ENCODE measurements at places on chromosomes 12 and 14. TPM values are rescaled to one million over a fixed set of nuclear protein-coding genes. Genes with fewer than 3 reads are reported as not detected.

Gene TAS2R46
- 3.2 TPM for total RNA-seq

- no peaks in the 10 kb centered on the region for H3K36me3 ChIP-seq
- no peak for DNase-seq
- no peaks in the 10 kb centered on the region for H3K27me3 ChIP-seq
- H3K27ac ChIP-seq = no peak overlapping the region
Measured at GRCh38 chr14:94119071-94119470, 8.5 kb downstream of the IFI27 start.

Gene SALL2
- 5.0 TPM for total RNA-seq

DNA sequence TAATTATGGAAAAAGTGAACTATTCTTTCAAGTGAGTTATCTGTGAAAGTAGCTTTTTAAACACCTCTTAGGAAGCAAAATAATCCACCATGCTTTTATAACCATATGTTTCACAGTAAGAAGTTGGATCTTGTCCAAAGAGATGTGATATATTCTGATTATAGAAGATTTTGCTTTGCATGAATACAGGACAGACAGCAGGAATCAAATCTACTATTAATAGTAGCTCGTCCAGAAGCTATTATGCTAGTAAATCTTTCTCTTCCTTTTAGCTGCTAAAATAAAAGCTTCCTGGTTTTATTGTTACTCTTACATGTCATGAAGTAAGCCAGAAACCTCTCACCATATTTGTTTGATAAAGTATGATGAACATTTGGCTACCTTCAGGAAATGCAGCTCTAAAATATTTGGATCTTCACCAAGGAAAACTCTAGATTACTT is 257.0 kb downstream of the IPO8 start:
- no peaks in the 10 kb centered on the region for H3K27me3 ChIP-seq
- peaks cover 5% of the 10 kb centered on the region for H3K4me1 ChIP-seq
- no peaks in the 10 kb centered on the region for H3K36me3 ChIP-seq
- DNase-seq = no peak

Gene CLMN
- 35.9 TPM for total RNA-seq

Gene RBP5
- total RNA-seq = 1.1 TPM

Gene DLST
- 98.1 TPM for total RNA-seq

GRCh38 chr14:96160076-96160912 is 44.3 kb upstream of the BDKRB2 start:
- no peak for DNase-seq
- H3K36me3 ChIP-seq = no peaks in the 10 kb centered on the region
- H3K4me1 ChIP-seq = no peaks in the 10 kb centered on the region
- no peak overlapping the region for H3K27ac ChIP-seq
- no peaks in the 10 kb centered on the region for H3K27me3 ChIP-seq

GRCh38 chr12:71607494-71608330 is 55.9 kb downstream of the ZFC3H1 start:
- H3K27me3 ChIP-seq = no peaks in the 10 kb centered on the region
- no peak overlapping the region for H3K27ac ChIP-seq
- H3K4me3 ChIP-seq = no peak overlapping the region
- no peaks in the 10 kb centered on the region for H3K36me3 ChIP-seq
- no peaks in the 10 kb centered on the region for H3K4me1 ChIP-seq

GRCh38 chr12:17108877-17109541 is 503.0 kb upstream of the LMO3 start:
- H3K27me3 ChIP-seq = no peaks in the 10 kb centered on the region
- no peaks in the 10 kb centered on the region for H3K4me1 ChIP-seq
- H3K27ac ChIP-seq = no peak overlapping the region
- no peak overlapping the region for H3K4me3 ChIP-seq

DNA sequence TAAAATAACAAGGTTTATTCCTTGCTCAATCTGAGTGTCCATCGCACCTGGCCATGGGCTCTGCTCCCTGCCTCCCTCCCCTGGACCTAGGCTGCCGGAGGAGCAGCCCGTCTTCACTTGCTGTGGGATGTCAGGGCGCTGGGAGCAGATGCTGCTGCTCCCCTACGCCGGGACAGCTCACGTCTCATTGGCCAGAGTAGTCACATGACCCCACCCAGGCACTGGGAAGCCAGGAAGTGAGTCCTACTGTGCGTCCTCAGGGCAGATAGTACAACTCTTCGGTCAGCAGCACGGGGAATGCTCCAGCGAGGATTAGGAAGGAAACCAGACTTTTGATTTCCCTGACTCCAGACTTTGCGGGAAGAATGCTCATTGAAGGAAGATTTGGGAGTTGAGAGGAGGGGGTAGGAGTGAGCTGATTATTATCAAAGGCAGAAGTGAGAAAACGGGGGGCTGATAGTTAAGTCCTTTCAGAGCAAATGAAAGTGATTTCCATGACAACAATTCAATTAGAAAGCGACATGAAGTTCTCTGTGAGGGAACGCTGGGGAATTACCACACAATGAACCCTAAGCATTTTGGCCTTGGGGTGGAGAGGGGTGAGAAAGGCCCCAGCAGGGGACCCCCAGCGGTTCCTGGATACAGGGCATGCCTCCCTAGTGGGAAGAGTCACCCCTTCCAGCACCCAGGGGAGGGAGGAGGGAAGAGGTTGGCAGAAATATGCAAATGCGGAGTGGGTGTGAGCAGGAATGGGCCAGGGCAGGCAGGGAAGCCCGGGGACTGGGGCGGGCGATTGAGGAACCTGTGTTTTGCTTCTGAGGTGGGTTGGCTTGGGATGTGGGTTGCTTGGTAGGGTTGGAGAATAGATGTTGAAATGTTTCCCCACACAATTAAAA is 215.5 kb downstream of the AACS start:
- no peaks in the 10 kb centered on the region for H3K36me3 ChIP-seq
- H3K27me3 ChIP-seq = no peaks in the 10 kb centered on the region
- H3K4me1 ChIP-seq = no peaks in the 10 kb centered on the region
- no peak overlapping the region for H3K27ac ChIP-seq

- H3K27ac ChIP-seq = no peak overlapping the region
- no peak for DNase-seq
- H3K27me3 ChIP-seq = no peaks in the 10 kb centered on the region
- no peak overlapping the region for H3K4me3 ChIP-seq
- H3K36me3 ChIP-seq = peaks cover 6% of the 10 kb centered on the region
Measured at GRCh38 chr14:21350539-21350938, 33.3 kb downstream of the SUPT16H start.

Gene ACOT6
- 1.2 TPM for total RNA-seq

Gene DNM1L
- 92.4 TPM for total RNA-seq

- no peaks in the 10 kb centered on the region for H3K36me3 ChIP-seq
- no peak overlapping the region for H3K4me3 ChIP-seq
- no peak overlapping the region for H3K27ac ChIP-seq
- H3K4me1 ChIP-seq = no peaks in the 10 kb centered on the region
Measured at GRCh38 chr12:87924149-87924548, 105.1 kb downstream of the C12orf50 start.

DNA sequence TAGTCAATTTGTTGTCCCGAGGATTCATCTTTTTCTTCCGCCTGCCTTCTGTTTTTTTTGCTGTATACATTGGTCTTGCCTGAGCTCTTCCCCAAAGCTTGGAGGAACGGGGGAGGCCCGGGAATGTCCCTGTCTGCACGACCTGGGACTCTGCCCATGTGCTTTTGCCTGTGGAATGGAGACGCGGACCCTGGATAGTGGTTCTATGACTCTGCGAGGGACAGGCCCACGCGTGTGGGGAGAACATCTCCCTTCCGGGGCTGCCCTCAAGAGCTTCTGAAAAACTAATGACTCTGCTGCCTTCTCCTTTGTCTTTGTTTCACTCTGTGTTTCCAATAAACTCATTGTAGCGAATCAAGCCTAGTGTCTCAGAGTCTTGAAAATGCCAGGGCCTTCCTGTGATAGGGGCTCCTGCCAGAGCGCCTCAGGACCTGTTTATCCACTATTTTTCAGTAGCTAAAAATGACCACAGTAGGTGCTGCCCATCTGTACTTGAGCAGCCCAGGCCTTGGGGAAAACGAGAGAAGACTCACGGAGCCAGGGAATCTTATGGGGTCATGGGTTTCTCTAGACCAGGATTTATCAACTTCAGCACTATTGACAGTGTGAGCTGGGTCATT is 12.3 kb downstream of the KRT83 start:
- H3K27me3 ChIP-seq = no peaks in the 10 kb centered on the region
- peak overlapping the region; percentile 39 for H3K4me3 ChIP-seq
- DNase-seq = no peak
- no peaks in the 10 kb centered on the region for H3K4me1 ChIP-seq
- no peak overlapping the region for H3K27ac ChIP-seq
- no peaks in the 10 kb centered on the region for H3K36me3 ChIP-seq

- H3K27me3 ChIP-seq = no peaks in the 10 kb centered on the region
- H3K27ac ChIP-seq = no peak overlapping the region
- H3K4me3 ChIP-seq = no peak overlapping the region
- H3K4me1 ChIP-seq = no peaks in the 10 kb centered on the region
- DNase-seq = no peak
Measured at GRCh38 chr14:101189962-101190560, 286.5 kb upstream of the RTL1 start.

Gene BIN2
- 13.4 TPM for total RNA-seq

GRCh38 chr12:47991106-47992061 is 12.9 kb downstream of the COL2A1 start:
- no peaks in the 10 kb centered on the region for H3K27me3 ChIP-seq
- no peak overlapping the region for H3K27ac ChIP-seq
- DNase-seq = no peak
- peaks cover 5% of the 10 kb centered on the region for H3K4me1 ChIP-seq
- H3K4me3 ChIP-seq = no peak overlapping the region
- H3K36me3 ChIP-seq = no peaks in the 10 kb centered on the region

- DNase-seq = no peak
- peaks cover 9% of the 10 kb centered on the region for H3K4me1 ChIP-seq
- no peaks in the 10 kb centered on the region for H3K36me3 ChIP-seq
- H3K4me3 ChIP-seq = no peak overlapping the region
- H3K27me3 ChIP-seq = no peaks in the 10 kb centered on the region
Measured at GRCh38 chr14:31510222-31510621, 22.4 kb upstream of the GPR33 start.

DNA sequence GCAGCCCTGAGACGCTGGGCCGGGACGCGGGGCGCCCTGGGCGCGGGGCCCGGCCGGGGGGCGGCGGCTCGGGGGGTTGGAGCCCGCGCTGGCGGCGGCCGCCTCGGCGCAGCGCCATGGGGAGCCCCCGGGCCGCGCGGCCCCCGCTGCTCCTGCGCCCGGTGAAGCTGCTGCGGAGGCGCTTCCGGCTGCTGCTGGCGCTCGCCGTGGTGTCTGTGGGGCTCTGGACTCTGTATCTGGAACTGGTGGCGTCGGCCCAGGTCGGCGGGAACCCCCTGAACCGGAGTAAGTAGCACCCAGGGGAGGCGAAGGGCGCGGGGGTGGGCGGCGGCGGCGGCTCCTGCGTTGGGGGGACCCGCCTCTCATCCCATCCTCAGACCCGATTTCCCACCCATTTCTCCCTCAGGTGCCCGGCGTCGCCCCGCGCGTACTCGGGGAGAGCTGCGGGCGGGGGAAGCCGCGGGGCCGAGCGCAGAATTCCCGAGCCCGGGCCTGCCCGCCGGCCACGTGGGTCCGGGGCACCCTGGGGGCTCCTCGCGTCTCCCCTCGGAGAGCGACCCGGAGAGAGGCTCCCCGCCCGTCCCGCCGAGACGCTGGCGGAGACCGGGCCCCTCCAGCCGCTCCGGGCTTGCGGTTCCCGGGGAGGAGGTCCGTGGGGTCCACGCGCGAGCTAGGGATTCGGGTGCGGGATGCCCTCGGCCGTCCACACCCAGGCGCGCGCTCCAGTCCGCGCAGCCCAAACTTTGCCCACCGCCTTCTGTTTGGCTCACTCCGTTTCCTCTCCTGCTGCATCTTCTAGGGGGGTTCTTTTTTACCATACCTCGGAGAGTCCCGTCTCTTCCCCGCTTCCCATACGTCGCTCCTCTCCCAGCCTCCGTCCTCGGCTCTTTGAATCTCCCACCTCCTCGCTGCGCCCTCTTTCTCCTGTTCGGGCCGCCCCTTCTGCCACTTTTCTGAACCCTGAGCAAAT is 807 bp downstream of the B4GALNT3 start:
- DNase-seq = peak; percentile 43
- H3K4me1 ChIP-seq = no peaks in the 10 kb centered on the region
- H3K27me3 ChIP-seq = no peaks in the 10 kb centered on the region
- H3K27ac ChIP-seq = no peak overlapping the region
- peak overlapping the region; percentile 41 for H3K4me3 ChIP-seq

DNA sequence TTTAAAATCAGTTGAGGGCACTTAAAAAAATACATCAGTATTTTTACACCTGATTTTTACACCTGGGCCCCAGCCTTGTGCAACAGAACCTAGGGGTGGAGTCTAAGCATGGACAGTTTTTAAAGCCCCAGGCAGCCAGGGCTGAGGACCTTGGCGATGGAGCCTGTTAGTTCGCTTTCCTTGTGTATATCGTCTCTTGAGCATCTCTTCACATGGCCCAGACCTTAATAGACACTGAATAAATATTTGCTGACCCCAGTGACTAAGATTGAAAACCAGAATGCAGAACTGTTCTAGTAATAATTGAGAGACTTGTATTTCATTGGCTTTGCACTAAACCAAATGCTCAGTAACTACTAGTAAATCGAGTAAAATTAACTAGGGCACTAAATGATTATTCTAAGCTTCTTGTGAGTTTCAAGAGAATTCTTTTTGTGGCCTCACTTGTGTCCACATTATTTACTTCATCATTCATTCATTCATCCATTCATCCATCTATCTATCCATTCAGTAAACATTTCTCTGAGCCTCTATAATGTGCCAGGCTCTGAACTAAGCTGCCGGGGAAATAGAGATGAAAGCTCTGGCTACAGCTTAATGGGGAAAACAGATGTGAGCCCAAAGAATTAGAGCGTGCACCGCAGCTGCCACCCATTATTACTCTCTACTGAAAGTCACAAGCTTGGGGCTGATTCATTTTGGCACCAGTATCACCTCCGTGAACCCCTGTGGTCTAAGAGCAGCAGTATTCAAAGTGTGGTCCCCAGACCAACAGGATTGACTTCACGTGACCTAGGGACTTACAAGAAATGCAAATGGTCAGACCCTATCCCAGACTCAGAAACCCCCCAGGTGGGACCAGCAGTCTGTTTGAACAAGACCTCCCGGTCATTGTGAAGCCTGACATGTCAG is 30.7 kb upstream of the BCL7A start:
- no peaks in the 10 kb centered on the region for H3K36me3 ChIP-seq
- DNase-seq = no peak
- no peak overlapping the region for H3K4me3 ChIP-seq
- H3K4me1 ChIP-seq = no peaks in the 10 kb centered on the region

- no peak overlapping the region for H3K27ac ChIP-seq
- no peak overlapping the region for H3K4me3 ChIP-seq
- H3K4me1 ChIP-seq = no peaks in the 10 kb centered on the region
- no peak for DNase-seq
- H3K36me3 ChIP-seq = no peaks in the 10 kb centered on the region
- H3K27me3 ChIP-seq = no peaks in the 10 kb centered on the region
Measured at GRCh38 chr12:91529829-91530228, 347.2 kb upstream of the DCN start.

Gene KLHL33
- total RNA-seq = 1.2 TPM

Gene CIDEB
- total RNA-seq = 3.8 TPM

Gene NR4A1
- total RNA-seq = 88.5 TPM

Measured in testis (tissue), 5 donors.